Right ventricle myocardium inferior (tissue), 1 donor: ENCODE measurements at places on chromosomes 3 and 15. TPM values are rescaled to one million over a fixed set of nuclear protein-coding genes. Genes with fewer than 3 reads are reported as not detected.

The GOLGA8G gene
- not detected for total RNA-seq

The CD96 gene
- total RNA-seq: 0.35 TPM

The GOLGA8R gene
- total RNA-seq: 3.6 TPM

DNA sequence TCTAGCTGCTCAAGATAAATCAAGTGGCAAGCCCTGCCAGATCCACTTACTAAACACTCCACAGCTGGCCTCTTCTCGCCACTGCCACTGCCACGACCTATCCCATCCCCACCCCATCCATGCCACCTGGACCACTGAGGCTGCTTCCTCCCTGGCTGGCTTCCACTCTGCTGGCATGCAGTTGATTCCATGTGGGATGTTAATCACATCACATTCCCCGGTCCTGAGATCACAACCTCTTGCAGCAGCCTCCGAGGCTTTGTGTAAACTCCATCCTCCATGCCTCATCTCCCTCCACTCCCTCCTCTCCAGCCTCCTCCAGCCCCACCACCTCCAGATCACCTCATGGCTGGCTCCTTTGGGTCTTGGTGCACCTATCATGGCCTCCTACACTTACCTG, 7.7 kb downstream of the NCKIPSD start:
- no peak for DNase-seq

DNA sequence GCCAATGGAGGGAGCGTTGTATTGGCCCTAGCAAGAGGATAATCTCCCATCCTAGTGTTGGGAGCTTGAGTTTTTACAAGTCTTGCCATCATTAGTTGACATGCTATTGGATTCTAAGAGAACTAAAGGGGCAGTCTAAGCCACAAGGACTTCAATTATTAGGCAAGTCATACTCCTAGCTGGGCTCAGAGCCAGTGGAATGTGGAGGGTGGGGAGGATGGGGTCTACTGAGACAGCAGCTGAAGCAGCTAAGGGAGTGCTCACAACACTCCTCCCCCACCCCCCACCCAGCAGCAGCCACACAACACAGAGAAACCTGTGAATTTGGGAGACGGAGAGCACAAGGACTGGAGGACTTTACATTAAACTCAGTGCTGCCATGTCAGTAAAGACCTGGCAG, 27.9 kb downstream of the FRG2C start:
- no peak for DNase-seq
